Parietal lobe (tissue), 2 donors: ENCODE measurements at places on chromosomes 5 and 9. TPM values are rescaled to one million over a fixed set of nuclear protein-coding genes. Genes with fewer than 3 reads are reported as not detected.

CCL27 gene
- not detected for total RNA-seq

ASPN gene
- 1.3 TPM for total RNA-seq

UNC13B gene
- total RNA-seq = 31.9 TPM

CACFD1 gene
- 27.2 TPM for total RNA-seq

CTXN3 gene
- total RNA-seq = 0.63 TPM

CDH10 gene
- 50.7 TPM for total RNA-seq

ZNF618 gene
- total RNA-seq = 14.4 TPM

KCTD16 gene
- 28.5 TPM for total RNA-seq

GRM6 gene
- total RNA-seq = 0.63 TPM

WDR38 gene
- not detected for total RNA-seq

CER1 gene
- 0.63 TPM for total RNA-seq

VCP gene
- total RNA-seq = 225 TPM

MTAP gene
- 21.6 TPM for total RNA-seq

CAVIN4 gene
- total RNA-seq = 20.7 TPM

PGM5 gene
- total RNA-seq = 1.6 TPM

CFAP90 gene
- total RNA-seq = 2.8 TPM

IFNA10 gene
- not detected for total RNA-seq

DDX4 gene
- 0.31 TPM for total RNA-seq

SPINK7 gene
- not detected for total RNA-seq

FAM163B gene
- 17.2 TPM for total RNA-seq
